ENCODE measurements at places on chromosomes 1 and 21.
A peak's percentile ranks its signal among the peaks of the same experiment; 100 is the strongest.

- DNase-seq = no peak
These were observed 29.0 kb downstream of the NME7 start for GRCh38 chr1:169338617-169339016.

DNA sequence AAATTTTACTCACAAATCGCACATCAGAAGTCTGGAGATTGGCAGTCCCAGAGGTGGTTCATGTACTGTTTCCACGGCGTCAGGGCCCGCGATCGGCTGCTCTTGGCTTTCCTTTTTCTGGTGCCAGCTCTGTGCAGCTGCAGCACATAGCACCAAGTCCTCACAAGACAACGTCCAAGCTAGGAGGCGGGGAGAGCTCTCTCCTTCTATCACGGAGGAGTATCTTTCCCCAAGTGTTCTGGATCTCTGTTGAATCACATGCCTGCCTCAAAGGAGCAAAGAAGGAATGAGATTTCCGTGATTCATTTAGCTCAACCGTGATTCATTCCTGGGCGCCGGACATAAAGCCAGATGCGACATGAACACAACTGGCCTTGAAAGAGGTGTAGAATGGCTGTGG is 25.5 kb downstream of the MT1HL1 start:
- DNase-seq = no peak

GRCh38 chr1:224594851-224595250 is 21.3 kb upstream of the CNIH3 start:
- DNase-seq = no peak

DNA sequence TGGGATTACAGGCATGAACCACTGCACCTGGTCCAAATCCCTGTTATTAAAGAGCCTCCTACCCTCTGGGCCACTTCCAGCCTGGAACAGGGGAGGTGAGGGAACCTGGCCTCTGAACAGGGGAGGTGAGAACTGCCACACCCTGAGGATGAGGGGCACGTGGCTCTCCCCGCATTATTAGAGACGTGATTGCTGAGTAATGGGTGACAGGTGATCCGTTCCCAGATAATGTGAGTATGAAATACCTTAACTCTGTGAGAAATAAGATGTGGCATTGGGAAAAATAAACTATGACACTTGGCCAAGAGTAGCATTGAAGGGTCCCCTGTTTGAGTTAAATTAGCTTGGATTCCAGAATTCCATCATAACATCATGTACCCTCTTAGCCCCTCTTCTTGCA is 13.6 kb upstream of the SLC25A34 start:
- no peak for DNase-seq

DNA sequence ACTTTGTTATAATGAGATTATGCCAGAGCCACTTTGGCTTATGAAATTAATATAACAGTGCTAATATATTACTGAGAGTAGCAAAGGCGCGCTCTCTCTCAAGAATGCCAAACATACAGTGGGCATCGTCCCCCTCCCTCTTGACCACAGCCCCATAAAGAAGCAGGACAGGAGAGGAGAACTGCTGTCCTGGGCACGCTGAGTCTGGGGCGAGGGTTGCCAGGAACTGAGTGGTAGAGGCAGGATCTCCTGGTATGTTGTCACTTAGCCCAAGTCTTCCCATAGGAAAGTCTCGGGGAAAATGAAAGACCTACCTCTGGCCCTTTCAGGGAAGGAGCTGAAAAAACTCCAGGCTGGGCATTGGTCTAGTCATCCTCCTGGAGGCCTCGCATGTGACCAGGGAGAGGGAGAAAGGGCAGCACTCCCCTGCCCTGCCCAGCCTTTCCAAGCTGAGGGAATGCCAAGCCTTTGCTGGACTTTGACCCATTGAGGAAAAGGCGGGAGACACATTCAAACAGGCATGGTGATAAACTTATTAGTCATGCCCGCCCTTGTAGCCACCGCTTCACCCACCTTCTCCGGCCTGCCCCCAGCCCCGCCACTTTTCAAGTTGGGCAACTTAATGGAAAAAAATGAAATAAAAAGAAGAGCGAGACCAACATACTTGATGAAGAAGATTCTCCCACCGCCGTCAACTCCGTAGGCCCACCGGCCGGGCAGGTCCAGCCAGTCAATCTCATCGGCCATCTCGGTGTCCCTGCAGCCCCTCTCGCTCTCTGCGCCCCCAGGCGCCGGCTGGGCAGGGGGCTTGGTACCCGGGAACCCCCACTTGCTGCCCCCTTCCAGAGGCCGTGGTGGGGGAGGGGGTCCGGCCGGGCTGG is 17.4 kb upstream of the PLEKHA6 start:
- DNase-seq = no peak

- DNase-seq = no peak
These were observed 2.0 kb downstream of the MTX1 start for GRCh38 chr1:155210314-155211104.

DNA sequence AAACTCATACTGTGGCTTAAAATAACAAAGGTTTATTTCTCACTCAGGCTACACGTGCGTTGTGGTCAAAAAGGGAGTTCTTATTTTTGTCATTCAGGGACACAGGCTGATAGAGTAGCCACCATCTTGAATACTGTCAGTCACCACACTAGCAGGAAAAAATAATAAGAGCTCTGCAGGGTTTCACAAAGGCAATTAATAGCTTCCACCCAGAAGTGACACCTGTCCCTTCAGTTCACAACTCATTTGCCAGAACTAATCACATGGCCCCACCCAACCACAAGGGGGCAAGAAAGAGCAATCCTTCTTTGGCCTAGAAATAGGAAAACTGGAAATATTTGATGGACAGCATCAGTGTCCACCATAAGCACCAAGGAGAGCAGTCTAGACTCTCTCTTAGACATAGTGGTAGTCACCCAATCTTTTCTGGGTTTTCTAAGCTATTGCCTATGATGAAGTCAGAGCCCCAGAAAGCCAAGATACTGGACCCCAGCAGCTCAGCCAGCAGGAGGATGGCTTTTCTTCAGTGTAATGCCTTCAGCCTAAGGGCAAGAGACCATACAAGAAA is 8.2 kb downstream of the HAPLN2 start:
- peak; percentile 77 for DNase-seq

DNA sequence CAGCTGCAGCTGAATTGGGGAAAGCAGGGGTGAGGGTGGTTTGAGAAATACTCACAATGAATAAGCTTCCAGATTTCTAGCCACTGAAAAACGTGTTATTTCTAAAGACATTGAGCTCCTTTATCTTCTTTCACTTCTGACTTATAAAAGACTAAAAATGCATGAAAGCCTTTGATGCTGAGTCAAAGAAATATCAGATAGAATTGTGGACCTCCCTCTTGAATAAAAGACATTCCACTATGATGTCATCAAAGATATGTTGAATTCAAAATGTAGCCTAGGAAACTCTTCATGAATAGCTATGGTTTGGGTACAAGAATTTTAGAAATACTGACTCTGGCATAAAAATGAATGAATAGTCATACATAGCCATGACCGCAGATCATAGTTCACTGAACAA is 44.7 kb upstream of the COL24A1 start:
- DNase-seq = no peak

GRCh38 chr1:221637641-221638041 is 104.2 kb downstream of the DUSP10 start:
- DNase-seq = no peak

- DNase-seq = no peak
These were observed 709 bp downstream of the NECTIN4 start for GRCh38 chr1:161088587-161089110.

DNA sequence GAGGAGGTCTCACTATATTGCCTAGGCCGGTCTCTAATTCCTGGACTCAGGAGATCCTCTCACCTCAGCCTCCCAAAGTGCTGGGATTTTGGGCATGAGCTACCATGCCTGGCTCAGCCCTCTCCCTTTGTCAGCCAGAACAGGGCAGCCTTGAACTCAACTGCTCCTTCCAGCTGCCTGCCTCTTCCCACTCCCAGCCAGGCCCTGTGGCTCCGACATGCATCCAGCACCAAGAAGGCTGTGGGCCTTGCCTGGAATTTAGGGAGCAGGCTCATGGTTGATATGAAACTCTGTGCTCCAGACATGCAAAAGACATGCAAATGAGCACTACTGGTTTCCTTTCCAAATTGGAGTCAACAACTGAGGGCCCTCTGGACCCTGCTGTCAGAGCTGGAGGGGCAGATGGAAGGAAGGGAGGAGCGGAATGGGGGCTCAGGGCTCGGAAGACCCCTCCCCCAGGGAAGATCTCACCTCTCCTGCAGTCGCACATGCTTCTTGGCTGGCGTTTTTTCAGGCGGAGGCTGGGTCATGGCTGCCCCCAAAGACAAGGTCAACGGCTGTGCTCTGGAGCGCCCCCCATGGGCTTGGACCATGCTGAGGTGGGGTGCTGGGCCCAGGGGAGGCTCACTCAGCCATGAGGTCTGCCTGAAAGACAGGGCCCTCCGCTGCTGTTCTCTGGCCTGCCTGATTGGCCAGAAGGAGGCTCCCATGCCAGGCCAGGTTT is 1.4 kb downstream of the PTPN7 start:
- DNase-seq = no peak

DNA sequence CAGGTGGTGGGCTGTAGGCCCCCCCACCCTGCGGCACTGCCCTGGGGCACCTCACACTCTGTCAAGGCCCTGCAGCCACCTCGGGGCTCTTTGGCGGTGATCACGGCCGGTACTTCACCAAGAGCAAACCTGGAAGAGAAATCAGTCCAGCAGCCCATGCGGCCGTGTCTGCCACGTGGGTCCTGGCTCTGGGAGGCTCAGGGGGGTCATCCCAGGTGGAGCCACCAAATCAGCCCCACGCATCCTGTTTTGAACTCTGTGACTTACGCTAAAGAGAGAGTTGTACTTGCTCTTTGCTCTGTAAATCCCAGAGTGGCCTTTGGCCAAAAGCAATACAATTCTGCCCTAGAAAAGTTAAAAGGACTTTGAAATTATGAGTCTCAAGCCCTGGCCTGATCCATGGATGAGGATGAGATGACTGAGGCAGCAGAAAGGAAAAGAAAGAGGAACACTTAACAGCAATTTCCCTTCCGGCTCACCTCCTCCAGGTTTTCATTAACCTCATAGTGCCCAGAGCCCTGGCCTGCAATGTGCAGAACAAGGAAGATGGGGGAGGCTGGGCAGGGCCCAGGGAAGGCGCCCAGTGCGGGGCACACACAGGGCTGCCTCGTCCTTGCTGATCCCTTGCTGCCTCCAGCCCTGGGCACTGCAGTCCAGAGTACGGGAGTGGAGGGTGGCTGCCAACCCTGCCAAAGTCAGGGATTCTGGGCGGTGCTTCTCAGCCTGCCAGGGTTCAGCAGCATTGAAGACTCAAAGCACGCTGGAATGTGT is 337.0 kb downstream of the MATN1 start:
- no peak for DNase-seq

DNA sequence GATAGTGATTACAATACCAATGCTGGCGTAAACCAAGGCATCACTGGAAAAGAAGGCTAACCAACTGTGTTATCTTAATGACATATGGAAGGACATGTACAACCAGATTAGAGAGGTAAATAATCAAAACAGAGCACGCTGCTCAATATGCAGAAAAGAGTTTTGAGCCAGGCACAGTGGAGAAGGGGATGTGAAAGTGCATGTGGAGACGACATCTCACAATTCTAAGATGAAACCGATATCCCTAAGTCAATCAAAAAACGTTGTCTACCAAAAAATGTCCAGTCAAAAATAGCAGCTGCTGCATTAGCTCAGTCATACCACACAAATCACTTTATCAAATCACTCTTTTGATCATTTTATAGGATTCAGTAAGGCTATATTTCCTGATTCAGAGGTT is 116.3 kb upstream of the OLIG2 start:
- DNase-seq = no peak

GRCh38 chr1:17348593-17349234 is 23.3 kb upstream of the PADI6 start:
- DNase-seq = no peak

- DNase-seq = no peak
These were observed 378.0 kb upstream of the PRMT6 start for GRCh38 chr1:106678279-106679050.

DNA sequence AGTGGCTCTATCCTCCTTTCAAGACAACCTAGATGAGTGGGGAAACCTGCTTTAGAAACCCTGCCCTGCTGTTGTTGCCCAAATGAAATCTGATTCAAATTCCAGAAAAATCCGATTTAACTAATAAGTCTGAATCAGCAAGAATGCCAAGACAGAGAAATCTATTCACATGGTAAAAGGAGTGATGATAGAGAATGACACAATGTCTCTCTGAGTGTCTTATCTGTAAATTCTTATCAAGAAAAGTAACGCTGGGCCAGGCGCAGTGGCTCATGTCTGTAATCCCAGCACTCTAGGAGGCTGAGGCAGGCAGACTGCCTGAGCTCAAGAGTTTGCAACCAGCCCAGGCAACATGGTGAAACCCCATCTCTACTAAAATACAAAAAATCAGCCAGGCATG is 13.7 kb upstream of the GUCA2A start:
- no peak for DNase-seq

- no peak for DNase-seq
These were observed 8.4 kb downstream of the PRRX1 start for GRCh38 chr1:170672316-170672715.

DNA sequence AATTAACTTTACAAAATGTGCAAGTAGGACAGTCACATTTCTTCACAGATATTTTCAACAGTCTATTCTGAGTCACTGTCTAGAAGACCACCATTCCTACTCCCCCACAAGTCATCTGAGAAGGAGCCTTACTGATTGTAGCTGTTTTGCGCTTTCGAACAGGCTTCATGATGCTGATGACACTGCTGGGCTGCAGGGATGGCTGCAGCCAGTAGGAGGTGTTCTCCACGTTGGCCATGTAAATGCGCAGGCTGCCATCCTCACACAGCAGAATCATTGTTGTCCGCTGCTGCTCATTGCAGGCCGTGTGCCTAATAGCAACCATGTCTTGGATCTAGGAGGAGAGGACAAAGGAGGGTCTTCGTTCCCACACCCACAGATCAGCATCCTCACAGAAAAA is 56.9 kb downstream of the UBR4 start:
- no peak for DNase-seq

DNA sequence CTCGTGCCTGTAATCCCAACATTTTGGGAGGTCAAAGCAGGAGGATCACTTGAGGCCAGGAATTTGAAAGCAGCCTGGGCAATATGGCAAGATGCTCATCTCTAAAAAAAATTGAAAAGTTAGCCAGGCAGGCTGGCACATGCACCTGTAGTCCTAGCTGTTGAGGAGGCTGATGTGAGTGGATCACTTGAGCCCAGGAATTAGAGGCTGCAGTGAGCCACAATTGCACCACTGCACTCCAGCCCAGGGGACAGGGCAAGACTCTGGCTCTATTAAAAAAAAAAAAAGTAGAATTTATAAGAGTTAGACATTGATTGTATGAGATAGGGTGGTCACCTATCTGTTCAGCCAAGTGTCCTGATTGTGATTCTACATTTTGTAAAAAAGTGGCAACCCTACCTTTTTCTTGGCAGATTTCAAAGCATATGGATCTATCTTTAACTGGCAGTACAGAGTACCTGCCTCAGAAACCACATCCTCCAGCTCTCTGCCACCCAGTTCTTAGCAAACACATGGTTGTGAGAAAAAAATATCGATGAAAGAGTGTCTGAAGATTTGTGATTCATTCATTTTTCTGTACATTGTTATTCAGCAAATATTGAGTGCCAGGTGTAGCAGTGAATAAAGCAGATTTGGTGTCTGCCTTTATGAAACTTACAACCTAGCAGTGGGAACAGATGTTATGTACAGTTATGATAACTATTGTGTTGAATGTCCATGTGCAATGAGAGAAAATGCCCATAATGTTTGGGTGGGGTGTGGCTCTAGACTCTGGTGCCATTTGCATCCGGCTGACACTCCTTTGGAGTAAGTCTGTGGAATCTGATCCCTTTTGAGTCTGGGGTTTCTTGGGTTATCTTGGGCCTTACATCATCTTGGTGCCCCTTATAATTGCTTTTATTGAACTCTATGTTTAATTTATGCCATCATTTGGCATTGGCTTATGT is 82.5 kb downstream of the ST3GAL3 start:
- no peak for DNase-seq

Measured in NCI-H510A treated with DMSO at 0.1 percent for 48 hours (cell line).